IMR-90 (cell line): ENCODE measurements at places on chromosomes 13 and 19. TPM values are rescaled to one million over a fixed set of nuclear protein-coding genes. Genes with fewer than 3 reads are reported as not detected.

The SIGLEC14 gene
- total RNA-seq = not detected in 2 replicates

The GPR12 gene
- not detected in 2 replicates for total RNA-seq

The FCHO1 gene
- 0.18 and 0.28 TPM in 2 replicates for total RNA-seq

The ZNF99 gene
- not detected in 2 replicates for total RNA-seq

The GIPR gene
- 0.18 and 0.28 TPM in 2 replicates for total RNA-seq

GRCh38 chr19:11659612-11660011 lies 62.3 kb downstream of the ZNF627 start:
- H3K4me1 ChIP-seq = no peaks in the 10 kb centered on the region
- H3K27me3 ChIP-seq = no peaks in the 10 kb centered on the region
- H3K4me3 ChIP-seq = no peak overlapping the region
- H3K36me3 ChIP-seq = no peaks in the 10 kb centered on the region
- DNase-seq = peak; percentile 12

DNA sequence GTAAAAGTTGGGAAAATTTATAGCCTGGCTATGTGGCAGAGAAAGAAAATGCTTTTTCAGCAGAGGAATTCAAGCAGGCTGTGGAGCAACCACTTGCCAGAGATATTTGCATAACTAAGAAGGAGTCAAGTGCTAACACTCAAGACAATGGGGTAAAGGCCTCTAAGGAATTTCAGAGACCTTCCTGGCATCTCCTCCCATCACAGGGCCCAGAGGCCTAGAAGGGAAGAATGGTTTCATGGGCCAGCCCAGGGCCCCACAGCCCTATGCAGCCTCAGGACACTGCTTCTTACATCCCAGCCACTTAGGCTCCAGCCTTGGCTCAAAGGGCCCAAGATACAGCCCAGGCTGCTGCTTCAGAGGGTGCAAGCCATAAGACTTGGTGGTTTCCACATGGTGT lies 14.3 kb downstream of the SLC15A1 start:
- H3K27ac ChIP-seq = no peak overlapping the region
- no peak for DNase-seq
- no peaks in the 10 kb centered on the region for H3K4me1 ChIP-seq
- H3K4me3 ChIP-seq = no peak overlapping the region
- H3K36me3 ChIP-seq = no peaks in the 10 kb centered on the region

DNA sequence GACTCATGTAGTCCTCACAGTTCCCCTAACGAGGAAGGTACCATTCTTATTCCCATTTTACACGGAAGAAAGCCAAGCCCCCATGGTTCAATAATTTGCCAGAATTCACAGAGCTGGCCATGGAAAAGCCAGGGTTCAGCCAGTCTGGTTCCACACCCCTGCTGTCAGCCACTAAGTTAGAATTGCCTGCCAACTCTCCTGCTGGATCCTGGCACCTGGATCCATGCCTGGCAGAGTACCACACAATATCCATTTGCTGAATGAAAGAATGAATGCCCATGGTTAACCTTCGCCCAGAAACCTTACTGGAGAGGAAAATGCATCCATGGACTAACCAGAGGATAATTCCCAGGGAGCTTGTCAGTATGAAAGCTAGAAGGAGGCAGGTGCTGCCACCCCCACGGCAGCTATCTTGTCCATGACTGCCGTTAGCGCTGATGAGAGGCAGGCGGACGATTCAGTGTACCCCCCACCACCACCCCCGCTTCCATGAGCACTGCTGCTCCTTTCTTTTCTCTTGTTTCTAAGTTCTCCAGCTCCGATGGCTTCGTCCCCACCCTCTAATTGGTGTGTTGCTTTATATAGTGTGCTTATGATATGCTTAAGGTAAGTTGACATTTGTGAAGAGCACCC lies 114.5 kb downstream of the SLC7A1 start:
- no peaks in the 10 kb centered on the region for H3K36me3 ChIP-seq
- H3K27me3 ChIP-seq = peaks cover 56% of the 10 kb centered on the region
- no peak overlapping the region for H3K27ac ChIP-seq
- no peaks in the 10 kb centered on the region for H3K4me1 ChIP-seq

GRCh38 chr19:58466089-58466759 lies 656 bp upstream of the ZNF324 start:
- no peak for DNase-seq
- H3K4me3 ChIP-seq = peak overlapping the region; percentile 65
- no peaks in the 10 kb centered on the region for H3K27me3 ChIP-seq
- H3K36me3 ChIP-seq = peaks cover 14% of the 10 kb centered on the region
- H3K27ac ChIP-seq = no peak overlapping the region; the same call in 1 of the 2 replicates

DNA sequence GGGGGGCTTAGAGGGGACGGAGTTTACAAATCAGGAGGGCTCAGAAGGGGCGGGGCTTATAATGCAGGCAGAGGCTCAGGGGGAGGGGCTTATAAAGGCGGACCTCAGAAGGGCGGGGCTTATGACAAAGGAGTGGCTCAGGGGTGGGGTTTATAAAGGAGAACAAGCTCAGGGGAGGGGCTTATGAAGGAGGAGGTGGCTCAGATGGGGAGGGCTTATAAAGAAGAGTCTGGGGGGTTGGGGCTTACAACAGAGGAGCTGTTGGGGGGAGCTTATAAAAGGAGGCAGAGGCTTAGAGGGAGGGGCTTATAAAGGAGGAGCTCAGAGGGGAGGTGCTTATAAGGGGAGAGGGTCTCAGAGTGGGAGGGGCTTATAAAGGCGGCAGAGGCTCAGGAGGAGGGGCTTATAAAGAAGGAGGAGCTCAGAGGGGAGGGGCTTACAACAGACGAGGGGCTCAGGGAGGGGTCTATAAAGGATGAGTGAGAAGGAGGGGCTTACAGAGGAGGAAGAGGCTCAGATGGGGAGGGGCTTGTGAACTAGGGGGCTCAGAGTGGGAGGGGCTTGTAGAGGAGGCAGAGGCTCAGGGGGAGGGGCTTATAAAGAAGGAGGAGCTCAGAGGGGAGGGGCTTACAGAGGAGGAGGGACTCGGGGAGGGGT lies 1.0 kb downstream of the SMIM24 start:
- DNase-seq = no peak
- H3K27me3 ChIP-seq = peaks cover 42% of the 10 kb centered on the region
- H3K4me3 ChIP-seq = no peak overlapping the region
